Omental fat pad (tissue), 4 donors: ENCODE measurements at places on chromosomes 3 and 15. TPM values are rescaled to one million over a fixed set of nuclear protein-coding genes. Genes with fewer than 3 reads are reported as not detected.

Gene TPRG1
- 18.3 TPM for total RNA-seq

GRCh38 chr3:184186184-184186901, at the start of gene ABCF3:
Gene ABCF3, plus strand, starts transcription at chr3:184186199. Its CDS starts 9 bp downstream, at chr3:184186208.
- DNase-seq, result no peak

Gene KIF7
- 12.6 TPM for total RNA-seq

DNA sequence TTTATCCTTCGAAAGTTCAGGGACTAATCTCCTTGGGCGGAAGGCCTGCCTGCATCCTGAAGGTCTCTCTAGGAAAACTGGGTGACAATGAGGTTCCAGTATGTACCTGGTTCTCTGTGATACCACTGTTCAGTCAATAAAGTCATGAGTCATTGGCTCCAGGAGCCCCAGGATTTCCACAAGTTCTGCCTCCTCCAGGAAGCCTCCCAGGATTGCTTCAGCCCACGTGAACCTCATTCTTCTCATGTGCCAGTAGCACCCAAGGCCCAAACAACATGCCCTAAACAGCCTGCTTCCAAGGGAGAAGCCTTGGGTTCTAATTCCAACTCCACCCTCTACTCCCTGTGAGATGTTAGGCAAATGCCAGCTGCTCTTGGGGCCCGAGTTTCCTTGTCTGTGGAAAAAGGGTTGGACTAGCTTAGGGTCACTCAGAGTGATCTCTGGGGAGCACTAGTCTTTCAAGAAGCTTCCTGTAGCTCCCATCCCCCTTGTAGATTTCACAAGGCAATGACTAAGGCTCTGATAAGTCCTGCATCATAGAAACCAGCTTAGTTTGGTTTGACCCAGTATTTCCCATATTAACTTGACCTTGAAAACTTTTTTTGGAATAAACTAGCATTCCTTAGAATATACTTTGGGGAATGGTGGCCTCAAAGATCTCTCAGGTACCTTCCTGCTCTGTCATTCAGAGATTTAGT, 118.3 kb upstream of the ATP2B2 start:
- no peak for DNase-seq

Gene DPPA2
- total RNA-seq, result not detected

DNA sequence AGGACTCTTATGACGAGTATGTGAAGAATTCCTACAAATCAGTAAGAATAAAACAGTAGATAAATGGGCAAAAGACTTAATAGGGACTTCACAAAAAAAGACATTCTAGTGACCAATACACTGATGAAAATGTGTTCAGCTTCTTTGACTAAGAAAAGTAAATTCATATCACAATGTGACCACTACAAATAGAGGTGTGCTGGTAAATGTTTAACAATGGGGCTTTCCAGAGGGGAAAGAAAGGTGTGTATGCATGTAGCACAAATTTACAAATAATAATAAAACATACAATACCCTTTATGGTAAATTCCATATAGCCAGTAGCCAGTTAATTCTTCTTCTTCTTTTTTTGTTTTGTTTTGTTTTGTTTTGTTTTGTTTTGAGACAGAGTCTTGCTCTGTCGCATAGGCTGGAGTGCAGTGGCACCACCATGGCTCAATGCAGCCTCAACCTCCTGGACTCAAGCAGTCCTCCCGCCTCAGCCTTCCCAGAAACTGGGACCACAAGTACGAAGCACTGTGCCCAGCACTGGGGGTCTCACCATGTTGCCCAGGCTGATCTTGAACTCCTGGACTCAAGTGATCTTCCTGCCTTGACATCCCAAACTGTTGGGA, 17.5 kb upstream of the NMD3 start:
- DNase-seq, result no peak

DNA sequence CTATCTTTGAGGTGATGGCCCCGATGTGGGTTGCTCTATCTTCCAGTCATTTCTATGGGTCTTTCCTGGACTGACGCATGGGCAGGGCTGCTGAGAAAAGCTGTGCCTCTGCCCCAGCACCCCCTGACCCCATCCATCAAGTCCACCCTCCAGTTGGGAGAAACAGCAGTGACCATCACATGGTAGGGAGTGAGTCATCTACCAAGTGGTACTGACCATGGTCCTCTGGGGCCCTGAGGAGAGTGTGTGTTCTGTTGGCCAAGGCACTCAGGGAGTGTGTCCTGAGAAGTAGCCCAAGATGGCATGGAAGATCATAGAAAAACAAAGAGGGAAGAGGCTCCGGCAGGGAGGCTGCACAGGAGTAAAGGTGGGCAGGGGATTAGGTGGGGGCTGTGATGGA, 1.6 kb upstream of the DNAH1 start:
- no peak for DNase-seq

Gene STX19
- not detected for total RNA-seq

- DNase-seq, result no peak
These were observed 85.5 kb downstream of the SSR3 start for GRCh38 chr3:156469456-156469855.

DNA sequence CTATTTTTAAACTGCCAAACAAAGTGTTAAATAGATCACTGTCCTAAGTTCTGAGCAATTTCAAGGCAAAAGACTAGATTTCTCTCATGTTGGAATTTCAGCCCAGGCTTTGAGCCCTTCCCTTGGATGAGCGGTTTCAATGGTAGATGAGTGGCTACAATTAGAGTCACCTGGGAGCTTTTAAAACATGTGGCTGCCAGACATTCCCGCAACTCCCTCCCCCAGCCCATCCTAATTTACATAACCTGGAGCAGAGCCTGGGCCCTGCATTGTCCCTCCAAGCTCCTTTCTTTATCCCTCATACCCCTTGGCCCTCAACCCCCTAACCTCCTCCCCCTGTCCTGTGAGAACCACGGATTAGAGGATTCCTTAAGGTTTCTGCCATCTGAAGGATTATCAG, 357.5 kb upstream of the UMPS start:
- no peak for DNase-seq

DNA sequence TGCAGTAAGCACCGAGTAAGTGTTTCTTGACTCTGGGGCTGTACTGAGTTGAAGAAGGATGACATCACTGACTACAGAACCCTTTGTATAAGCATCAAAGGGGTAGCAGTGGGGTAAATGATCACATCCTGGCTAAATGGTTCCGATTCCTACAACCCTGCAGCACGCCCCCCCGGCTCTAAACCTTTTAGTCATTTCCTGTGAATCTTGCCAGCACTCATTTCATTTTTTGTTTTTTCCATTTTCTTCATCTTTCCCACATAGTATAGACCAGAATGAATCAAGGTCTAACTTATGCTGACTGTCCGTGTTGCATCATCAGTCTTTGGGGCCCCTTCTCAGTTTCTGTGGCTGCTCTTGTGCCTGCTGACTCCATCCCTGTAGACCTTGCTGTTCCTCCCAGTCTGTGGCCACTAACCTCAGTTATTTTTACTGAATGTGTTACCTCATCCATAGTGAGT, 383.1 kb upstream of the TPRG1 start:
- DNase-seq, result no peak

- no peak for DNase-seq
These were observed 70.0 kb upstream of the STIMATE start for GRCh38 chr3:52967398-52967797.

- no peak for DNase-seq
These were observed 312.1 kb upstream of the ARHGEF26 start for GRCh38 chr3:153809097-153809496.

GRCh38 chr3:65439641-65440284, 599.0 kb downstream of the MAGI1 start:
- DNase-seq, result no peak

Gene NPAP1
- total RNA-seq, result not detected

GRCh38 chr15:78018946-78019644, 58.4 kb downstream of the TBC1D2B start:
- no peak for DNase-seq

GRCh38 chr3:108493862-108494261, 16.5 kb downstream of the MYH15 start:
- DNase-seq, result no peak

DNA sequence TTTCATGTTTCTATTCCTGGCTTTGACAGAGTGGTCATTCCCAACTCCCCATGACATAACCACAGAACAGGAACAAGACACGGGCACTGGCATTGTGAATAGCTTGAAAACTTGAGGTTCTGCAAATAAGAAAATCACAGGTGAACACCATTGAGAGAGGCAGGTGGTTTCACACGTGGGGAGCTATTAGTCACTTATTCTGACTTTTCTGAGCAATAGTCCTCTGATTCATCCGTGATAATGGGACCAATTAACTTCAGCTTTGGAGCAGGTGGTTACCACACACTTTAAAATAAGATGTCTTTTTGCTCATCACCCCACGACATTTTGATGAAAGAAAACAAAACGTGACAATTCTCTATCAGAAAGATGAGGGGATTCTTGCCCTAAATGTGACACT, 224.7 kb downstream of the KLF13 start:
- no peak for DNase-seq
